ENCODE measurements at places on chromosomes 11 and 22.

DNA sequence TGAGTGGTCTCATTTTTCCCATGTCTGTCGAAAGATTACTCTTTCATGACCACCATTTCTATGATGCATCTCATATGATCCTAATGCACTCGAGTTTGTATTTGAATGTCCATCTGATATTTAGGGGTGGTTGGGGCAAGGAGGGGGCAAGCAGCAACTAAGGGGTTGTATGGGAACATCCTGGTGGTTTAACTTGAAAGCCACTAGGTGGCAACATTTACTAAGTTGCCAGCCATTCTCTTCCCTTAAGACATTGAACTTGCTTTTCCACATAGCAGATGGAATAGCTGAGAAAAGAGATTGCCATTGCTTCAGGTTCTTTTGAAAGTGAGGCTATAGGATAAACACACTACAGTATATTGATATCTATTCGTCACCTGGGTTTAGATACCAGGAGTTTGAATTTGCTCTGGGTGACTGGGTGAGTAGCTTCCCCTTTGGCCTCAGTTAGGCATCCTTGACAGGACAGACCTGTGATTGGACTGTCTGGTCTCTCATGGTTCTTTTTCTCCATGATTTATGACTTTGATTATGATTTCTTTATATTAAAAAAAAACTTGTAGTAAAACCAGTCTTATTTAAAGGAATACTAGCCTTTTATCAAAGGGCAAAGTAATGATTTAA is 32.4 kb downstream of the NF2 start:
- DNase-seq, result no peak

- no peak for DNase-seq
Observed at GRCh38 chr22:35903571-35904335, 124.9 kb downstream of the RBFOX2 start.

DNA sequence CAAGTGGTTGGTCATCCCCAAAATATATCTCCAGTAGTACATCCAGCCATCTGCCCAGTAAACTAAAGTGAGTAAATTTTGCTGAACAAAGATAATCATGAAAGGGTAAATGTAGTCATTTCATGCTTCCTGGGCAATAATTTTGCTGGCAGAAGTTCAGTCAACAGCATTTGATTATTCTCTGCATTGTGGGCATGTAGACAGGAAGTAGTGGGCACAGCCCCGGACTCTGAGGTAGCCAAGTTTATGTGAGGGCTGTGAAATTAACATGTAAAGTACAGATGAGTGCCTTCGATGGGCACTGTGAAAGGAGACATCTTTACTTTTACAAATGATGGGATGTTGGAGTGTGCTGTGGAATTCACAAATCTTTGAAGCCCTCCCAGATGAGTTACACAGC is 312.2 kb upstream of the MTNR1B start:
- no peak for DNase-seq

DNA sequence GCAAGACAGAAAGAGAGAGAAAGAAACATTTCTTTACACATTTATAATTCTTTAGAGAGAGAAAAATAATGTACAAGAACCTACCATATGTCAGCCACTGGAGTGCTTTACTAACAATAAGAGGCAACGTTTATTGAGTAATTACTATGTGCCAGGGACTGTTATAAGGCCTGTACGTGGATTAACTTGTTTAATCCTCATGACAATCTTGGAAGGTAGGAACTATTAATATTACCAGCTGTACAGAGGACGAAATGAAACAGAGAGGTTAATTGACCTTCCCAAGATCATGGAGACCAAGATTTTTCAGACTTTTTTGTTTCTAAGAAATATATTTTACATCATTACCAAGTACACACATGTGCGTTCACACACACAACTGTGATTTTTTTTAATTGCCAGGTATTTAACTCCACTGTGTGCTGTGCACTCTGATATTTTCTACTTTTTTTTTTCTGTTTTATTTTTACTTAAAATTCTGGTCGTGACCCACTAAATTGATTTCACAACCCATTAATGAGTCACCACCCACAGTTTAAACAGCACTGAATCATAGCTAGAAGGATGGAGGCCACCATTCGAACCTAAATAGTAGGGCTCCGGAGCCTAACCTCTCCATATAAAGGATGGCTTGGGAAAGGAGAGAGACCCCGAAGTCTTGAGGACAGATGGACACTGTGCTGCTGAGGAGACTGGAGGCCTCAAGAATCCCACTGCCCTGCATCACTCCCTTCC is 21.4 kb downstream of the CREB3L1 start:
- DNase-seq, result no peak

- DNase-seq, result peak; percentile 8
Observed at GRCh38 chr22:44192098-44192815, 11.5 kb downstream of the PARVG start.

DNA sequence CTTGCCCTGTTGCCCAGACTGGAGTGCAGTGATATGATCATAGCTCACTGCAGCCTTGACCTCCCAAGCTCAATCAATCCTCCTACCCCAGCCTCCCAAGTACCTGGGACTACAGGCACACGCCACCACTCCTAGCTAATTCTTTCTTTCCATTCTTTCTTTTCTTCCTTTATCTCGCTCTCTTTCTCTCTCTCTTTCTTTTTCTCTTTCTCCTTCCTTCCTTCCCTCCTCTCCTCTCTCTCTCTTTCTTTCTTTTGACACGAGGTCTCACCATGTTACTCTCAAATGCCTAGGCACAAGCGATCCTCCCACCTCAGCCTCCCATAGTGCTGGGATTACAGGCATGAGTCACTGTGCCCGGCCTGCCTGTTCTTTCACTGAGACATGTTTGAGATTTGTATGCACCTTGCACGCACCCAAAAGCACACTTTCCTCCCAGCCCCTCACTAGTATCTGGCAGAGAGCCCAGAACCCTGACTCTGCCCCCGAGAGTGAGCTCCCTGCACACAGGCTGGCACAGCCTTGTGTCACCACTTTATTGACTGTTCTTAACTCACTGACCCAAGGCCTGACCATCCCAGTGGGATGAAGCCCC is 56.8 kb downstream of the CD6 start:
- peak; percentile 59 for DNase-seq

- DNase-seq, result no peak
Observed at GRCh38 chr11:46275964-46276641, 1.4 kb upstream of the CREB3L1 start.

DNA sequence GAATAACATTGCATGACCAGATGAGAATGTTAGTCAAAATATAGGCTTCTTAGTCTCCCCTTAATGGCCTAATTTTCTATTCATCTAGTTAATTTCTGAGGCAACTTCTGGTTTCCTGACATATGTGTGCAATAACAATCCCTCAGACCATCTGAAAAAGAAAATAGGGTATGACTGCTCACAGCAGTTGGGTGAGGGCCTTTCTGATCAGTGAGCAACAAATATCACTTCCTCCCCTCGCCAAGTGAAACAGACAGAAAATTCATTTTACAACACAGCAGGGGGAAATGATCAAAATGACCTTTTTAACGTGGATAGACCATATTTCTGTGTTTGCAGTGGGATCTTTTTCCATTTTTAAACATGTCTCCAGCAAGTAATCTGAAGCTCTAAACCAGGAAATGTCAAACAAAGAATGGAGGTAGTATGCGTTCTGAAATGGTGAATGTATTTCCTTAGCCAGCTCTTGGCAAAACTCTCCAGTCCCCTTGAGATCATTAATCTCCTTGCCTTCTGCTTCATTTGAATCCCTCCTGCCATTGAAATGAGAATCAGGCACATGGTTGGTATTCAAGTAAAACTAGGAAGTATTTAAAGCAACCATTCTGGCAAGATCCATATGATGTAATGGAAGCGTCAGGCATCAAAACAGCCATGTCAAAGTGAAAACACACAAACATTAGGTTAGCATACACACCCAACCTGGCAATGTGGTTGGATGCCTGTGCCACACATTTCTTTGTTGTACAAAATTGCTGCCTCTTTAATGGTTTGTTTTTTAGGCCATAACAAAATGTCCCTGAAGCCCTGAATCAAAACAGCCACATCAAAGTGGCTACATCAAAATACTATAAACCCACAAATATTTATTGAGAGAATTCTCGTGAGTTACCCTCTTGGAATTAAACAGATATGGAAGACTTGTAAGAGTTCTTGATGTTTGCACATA is 100.1 kb downstream of the SLC1A2 start:
- DNase-seq, result no peak

DNA sequence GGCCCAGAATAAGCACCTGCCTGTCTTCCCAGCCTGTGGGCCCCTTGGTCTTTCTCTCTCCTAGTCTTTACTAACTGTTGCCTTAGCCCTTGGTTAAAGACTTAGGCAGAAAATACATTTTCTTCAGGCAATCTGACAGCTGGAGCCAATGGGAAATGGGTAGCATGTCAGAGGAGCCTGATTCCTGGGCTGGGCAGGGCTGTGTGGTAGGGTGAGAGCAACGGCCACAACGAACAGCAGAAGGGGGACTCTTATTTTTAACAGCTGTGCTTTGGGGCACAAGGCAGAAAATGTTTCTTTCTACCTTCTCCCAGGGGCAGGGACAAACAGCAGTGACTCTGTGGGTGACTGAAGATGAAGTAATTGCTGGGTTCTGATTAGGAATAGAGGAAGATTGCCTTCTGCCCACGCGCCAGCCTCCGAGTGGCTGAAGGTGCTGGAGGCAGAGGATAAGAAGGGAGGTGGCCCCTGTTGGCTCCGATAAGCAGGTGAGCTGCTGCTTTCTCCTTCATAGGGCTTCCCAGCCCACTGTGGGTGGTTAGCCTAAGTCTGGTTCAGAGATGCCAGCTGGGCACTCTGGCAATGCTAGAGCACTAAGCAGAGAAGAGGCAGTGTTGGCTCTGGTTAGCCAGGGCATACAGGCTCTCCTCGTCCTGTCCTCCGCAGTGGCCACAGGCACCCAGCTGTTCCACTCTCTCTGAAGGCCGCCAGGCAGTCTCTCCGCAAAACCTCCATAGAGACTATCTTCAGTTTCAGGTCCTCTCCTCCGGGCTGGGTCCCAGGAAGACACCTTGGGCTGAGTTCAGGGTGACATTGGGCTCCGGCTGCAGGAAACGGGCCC is 1.5 kb downstream of the YPEL4 start:
- DNase-seq, result no peak

DNA sequence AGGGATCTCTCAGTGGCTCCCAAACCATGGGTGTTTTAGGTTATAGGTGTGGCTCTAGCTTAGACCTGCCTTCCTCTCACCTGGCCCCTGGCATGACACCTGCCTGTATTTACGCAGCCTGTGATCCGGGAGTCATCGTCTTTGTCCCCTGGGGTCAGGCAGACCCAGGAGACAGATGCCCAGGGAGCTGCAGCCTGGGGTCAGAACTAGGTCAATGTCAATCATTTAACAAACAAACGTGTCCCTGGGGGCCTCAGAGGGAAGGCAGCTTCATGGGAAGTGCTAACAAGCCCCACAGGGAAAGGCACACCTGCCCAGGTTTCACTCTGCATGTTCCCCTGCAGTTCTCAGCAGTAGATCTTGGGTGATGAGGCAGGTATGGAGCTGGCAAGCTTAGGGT is 12.0 kb downstream of the BACE1-AS start:
- no peak for DNase-seq

- no peak for DNase-seq
Observed at GRCh38 chr11:45296075-45296474, 9.9 kb upstream of the SYT13 start.

- DNase-seq, result no peak
Observed at GRCh38 chr11:121344824-121345223, 52.3 kb downstream of the SC5D start.

DNA sequence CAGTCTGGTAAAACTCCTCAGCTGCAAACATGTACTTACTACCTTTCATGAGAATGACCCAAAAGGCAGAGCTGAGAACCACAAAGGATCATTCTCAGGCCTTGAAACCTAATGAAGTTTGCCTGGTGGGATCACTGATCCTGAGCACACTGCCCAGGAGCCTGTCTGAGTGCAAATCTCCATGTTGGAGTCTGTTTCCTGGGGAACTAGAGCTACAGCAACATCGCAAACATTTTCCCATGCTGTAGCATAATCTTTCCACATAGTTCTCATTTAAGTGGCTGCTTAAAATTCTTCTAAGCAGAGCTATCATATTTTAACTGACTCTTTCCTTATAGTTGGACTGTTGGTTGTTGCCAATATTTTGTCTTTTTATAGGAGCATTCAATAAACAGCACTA is 58.5 kb downstream of the GUCY1A2 start:
- no peak for DNase-seq

- DNase-seq, result no peak
Observed at GRCh38 chr11:82771781-82772180, 38.1 kb upstream of the FAM181B start.

DNA sequence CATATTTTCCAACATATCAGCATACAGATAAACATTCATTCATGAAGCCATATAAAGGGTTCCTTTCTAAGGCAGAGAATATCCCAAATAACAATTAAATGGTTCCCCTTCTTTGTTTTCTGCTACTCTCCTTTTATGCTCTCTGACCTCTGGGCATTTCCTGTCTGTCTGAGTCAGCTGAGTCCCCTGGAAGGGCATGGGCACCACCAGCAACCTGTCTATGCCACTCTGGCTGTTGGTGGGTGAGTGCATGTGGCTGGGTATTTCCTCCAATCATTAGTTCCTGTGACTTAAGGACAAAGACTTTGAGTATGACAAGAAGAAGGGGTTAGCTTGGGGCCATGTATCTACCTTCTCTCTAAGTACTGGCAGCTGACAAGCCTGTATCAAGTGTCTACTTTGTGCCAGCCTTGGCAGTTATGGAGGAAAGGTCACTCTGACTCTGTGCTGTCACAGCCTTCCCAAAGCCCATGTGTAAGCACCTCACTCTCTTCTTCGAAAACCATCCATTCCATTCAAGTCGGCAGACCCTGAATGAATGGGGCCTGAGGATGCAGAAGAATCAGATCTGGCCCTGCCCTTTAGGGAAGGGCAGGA is 86.3 kb upstream of the PHOX2A start:
- no peak for DNase-seq

GRCh38 chr11:58254936-58255335 is 13.1 kb downstream of the OR10W1 start:
- DNase-seq, result no peak
